ENCODE measurements at places on chromosomes 3 and 15.

DNA sequence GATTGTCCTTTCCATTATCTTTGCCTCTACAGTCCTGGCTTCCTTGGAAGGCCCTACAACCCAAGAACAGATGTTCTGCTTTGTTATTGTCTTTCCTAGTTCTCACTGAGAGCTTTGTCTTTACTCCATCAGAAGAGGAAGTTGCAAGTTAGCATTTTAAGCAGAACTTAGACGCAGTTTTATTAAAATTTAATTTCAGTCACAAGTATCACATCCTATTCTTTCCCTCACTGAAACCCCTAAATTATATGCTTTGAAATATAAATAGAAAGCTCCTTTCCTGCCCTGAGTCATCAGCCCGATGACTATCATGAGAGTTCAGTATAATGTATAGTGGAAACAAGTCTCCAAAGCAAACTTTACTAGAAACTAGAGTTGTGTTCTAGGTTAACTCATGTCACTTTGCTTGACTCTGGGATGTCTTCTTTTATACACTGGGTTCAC, 291.2 kb upstream of the RBMS3 start:
- DNase-seq, result no peak

DNA sequence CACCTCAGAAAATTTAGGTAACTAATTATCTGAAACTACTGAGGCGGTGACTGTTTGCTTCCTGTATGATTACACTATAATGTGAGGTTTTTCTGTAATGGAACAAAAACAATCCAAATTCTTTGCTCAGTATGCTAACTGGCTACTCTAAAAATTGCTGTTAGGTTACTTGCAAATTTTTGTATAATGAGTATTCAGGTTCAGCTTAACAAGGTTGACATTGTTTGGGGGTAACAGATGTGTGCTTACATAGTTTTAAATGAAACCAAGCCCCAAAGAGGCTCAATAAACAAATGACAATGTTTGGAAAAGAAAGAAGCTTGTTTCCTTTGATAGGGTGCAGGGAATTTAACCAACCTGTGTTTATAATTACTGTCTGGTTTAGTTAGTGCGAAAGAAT, 414.5 kb upstream of the MDFIC2 start:
- no peak for DNase-seq

- DNase-seq, result no peak
Measured at GRCh38 chr3:175307642-175308041, 448.5 kb downstream of the NAALADL2 start.

DNA sequence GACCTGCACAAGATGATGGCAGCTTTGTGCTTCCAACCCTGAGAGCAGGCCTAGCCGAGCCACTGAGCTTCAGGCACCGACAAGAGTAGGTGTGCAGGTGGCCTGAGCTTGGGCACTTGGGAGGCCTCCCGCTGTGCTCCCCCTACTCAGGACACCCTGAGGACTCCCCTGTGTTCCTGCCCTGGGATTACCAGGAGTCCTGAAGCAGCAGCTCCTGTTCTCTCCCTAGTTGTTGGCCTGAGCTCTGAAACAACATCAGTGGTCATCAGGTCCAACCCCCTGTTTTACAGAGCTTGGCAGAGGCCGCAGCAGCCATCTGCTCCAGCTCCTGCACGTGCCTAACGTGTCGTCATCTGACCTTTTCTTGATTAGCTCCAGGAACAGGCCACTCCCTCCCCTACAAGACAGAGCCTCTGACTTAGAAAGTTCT, 8.0 kb upstream of the MESP2 start:
- DNase-seq, result no peak

DNA sequence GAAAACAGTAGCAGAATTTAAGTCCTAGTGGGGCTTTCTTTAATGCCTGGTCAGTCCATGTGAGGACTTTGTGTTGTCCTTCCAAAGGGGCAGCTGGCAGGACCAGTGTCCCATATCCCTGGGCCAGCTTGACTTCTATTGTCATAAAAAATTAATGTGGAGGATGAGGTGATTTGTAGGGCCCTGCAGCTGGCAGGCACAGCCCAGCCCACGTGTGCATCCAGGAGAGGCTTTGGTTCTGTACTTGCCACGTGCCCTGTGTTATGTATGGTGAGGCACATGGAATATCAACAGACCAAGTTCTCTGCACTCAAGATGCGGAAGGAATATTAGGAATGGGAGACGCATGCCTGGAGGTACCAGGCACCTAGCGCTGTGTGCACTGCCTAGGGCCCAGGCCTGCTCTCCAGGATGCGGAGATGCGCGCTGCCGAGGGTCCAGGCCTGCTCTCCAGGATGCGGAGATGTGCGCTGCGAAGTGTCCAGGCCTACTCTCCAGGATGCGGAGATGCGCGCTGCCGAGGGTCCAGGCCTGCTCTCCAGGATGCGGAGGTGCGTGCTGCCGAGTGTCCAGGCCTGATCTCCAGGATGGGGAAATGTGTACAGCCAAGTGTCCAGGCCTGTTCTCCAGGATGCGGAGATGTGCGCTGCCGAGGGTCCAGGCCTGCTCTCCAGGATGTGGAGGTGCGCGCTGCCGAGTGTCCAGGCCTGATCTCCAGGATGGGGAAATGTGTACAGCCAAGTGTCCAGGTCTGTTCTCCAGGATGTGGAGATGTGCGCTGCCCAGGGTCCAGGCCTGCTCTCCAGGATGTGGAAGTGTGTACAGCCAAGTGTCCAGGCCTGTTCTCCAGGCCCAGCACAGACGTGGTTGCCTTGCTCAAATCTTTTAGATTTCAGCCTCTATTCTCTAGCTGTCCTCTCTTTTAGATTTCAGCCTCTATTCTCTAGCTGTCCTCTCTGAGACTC, 183.3 kb upstream of the ROPN1 start:
- no peak for DNase-seq

- DNase-seq, result no peak
Measured at GRCh38 chr3:43346978-43347749, 60.8 kb downstream of the SNRK start.

GRCh38 chr15:58726867-58727266, 22.6 kb downstream of the ADAM10 start:
- no peak for DNase-seq

DNA sequence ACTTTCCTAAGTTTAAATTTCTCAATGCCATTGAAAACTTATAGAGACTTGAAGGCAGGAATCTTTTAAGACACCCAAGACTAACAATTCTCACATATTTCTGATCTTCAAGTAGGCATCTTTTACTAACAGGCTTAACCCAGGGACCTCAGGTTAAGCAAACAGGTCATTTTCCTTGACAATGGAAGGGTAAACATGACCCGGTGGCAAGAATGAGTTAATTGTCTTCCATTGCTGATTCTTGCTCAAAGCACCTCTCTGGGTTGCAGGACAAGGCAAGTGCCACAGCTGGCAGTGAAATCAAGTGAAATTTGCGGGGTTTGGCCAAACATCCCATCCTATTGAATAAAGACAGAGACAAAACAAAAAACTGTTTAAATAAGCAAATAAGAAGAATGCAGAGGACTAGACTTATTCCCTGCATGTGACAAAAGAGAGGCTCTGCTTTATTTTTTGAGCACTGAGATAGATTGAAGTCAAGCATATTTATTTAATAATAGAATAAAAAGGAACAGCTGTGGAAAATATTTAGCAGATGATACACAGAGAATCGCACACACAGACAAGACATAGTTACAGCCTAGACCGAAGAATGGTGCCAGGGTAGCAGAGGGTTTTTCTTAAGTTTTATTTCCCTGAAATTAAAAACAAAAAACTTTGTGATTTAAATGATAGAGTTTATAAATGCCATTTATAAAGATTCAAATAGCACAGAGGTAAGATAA, 56.0 kb upstream of the MITF start:
- DNase-seq, result no peak

DNA sequence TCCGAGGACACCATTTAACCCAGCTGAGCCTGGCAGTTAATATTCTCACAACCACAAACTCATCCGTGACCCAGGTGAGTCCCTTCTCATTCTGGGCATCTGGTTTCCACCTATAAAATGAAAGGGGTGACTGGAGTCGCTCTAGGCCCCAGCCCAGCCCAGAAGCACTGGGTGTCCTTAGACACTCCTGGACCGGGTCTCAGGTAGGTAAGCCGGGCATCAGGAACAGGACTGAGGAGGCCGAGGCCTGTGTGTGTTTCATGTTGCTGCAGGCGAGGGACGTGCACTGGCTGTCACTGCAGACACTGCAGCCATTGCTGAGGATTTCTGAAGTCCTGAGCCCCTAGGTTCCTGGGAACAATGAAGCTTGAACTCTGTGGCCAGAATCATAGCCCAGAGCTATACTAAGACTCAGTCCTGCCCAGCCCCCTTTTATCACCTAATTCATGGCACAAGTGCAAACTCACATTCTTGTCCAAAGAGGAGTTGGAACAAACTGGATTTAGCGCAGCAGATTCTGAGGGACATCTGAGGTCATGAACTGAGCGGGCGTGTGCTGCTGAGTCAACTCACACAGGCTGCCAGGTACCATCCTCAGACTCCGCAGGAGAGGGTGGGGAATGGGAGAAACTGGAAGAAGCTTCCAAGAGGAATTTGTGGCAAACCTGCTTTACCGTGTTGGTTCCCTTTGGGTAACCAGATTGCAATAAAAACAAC, 184.9 kb downstream of the FAM43A start:
- no peak for DNase-seq

DNA sequence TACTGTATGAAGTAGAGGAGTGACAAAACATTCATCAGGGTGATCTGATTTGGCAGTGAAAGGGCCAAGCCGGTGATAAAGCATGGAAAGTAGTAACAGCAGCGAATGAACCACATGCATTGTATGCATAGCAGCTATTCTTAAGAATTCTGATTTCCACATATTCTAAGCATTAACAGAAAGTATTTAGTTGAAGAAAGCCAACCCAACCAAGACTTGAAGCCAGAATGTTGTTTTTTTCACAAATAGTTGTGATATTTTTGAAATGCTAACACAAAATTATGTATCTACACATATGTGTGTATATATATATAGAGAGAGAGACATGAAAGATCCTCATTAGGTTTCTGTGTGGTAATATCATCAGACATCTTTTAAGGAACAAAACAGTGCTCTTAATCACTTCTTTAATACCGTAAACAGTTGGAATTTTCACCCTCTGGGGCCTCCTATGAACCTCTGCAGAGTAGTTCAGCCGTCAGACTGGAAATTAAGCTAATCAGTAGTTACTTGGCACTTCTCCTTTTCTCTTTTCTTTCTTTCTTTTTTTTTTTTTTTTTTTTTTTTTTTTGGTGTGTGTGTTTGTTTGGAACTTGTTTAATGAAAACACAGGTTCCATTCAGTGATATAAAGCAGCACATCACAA, 139.6 kb downstream of the CMSS1 start:
- DNase-seq, result no peak

GRCh38 chr3:40170395-40170794, 139.1 kb upstream of the EIF1B start:
- no peak for DNase-seq

Measured in GDM1 (cell line).